Glomerular endothelial cell (primary cell): ENCODE measurements at places on chromosomes 3 and 15. TPM values are rescaled to one million over a fixed set of nuclear protein-coding genes. Genes with fewer than 3 reads are reported as not detected.

The IL17RC gene
- 22.1 and 26.1 TPM in 2 replicates for total RNA-seq

The ECE2 gene
- not detected in 2 replicates for total RNA-seq

The ATP13A4 gene
- 0.34 TPM in 1 of 2 replicates, not detected in the other for total RNA-seq

The SLC2A2 gene
- not detected in 2 replicates for total RNA-seq

The IL5RA gene
- not detected in 2 replicates for total RNA-seq

The FNDC3B gene
- total RNA-seq, result 134 and 263 TPM in 2 replicates

GRCh38 chr3:129552287-129553050 is 9.5 kb downstream of the H1-8 start:
- no peak for DNase-seq

DNA sequence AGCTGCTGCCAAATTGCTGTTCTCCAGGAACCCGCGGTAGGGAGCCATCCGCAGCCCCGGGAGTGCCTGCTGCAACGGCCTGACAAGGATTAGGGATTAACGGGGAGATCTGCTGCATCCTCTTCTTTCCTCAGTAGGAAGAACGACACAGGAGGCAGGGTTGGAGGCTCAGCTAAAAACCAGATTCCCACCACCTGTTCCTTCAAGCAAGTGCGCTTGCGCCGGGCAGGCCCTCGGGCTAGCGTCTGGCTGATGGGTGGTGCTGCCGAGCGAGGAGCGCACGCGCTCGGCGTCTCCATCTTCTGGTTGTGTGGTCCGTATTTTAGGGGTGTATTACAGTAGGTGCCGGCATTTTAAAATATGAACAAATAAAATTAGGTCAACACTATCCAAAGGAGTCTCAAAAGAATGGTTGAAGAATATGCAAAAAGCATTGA is 25.4 kb upstream of the SLC25A26 start:
- peak; percentile 16 for DNase-seq

DNA sequence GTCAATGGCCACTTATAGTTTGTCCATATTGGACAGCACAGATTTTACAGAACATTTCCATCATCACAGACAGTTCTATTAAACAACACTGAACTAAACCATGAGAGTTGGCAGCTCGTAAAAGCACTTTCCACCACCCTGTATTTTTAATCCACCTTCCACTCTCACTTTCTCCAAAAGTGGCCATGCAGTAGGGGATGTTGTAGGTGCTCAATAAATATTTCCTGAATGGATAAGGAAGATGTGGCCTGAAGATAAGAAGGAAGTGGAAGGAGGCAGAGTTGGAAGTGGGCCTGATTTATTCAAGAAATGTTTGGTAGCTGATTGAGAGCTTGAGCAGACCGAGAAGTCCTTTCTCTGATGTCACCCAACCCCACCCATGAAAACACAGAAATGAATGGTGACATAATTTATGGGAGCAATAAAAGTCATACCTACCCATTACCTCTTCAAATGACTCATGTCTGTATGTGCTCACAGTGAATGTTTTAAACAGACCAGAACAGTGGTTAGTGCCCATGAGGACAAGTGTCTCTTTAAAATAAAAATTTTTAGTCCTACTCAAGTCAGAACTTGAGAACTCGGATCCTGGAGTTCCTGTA is 39.6 kb upstream of the CTNNB1 start:
- DNase-seq, result no peak

GRCh38 chr15:90617171-90617570 is 87.4 kb downstream of the CRTC3 start:
- DNase-seq, result no peak

GRCh38 chr3:154971341-154971740 is 108.8 kb upstream of the MME start:
- DNase-seq, result no peak

DNA sequence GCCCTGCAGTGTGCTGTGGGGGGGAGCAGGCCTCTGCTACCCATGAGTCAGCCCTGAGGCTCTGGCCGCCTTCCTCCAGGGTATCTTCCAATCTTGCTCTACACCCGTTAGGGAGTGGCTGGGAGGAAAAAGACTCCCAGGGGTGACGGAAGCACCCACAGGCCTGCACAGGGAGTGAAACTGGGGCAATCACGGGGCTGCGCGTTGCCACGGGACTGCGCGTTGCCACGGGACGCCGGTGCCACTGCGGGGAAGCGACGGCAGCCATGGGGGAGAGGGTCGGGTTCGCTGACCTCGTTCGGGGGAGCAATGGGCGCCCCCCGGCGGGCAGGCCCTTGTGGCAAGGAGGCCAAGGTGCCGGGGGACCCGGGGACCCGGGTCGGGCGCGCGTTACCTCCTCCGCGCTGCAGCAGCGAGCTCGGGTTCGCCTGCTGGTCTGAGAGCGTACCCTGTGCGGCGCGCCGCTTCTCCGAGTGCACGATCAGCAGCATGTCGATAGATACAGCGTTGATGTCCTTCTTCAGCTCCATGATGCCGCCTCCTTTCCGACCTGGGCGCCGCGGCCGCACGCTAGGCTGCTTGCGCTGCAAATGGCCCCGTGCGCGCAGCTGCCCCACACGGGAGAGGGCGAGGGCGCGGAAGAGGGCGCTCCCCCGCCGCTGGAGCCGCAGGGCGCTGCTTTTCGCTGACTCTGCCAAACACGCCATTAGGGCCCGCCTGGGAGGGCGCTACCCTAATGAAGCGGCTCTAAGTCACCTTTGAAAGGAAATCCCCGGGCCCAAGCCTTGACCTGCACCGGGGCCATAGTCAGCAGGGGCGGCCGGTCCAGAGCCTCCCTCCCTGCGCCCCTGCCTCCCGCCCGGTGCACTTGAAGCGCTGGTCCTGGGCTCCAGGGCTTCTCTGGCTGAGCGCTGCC is at the start of gene KY:
Gene KY (minus strand): TSS at position 592 of the 916 bp plus-strand sequence. CDS start 62 bp downstream, at position 530.
- no peak for DNase-seq

DNA sequence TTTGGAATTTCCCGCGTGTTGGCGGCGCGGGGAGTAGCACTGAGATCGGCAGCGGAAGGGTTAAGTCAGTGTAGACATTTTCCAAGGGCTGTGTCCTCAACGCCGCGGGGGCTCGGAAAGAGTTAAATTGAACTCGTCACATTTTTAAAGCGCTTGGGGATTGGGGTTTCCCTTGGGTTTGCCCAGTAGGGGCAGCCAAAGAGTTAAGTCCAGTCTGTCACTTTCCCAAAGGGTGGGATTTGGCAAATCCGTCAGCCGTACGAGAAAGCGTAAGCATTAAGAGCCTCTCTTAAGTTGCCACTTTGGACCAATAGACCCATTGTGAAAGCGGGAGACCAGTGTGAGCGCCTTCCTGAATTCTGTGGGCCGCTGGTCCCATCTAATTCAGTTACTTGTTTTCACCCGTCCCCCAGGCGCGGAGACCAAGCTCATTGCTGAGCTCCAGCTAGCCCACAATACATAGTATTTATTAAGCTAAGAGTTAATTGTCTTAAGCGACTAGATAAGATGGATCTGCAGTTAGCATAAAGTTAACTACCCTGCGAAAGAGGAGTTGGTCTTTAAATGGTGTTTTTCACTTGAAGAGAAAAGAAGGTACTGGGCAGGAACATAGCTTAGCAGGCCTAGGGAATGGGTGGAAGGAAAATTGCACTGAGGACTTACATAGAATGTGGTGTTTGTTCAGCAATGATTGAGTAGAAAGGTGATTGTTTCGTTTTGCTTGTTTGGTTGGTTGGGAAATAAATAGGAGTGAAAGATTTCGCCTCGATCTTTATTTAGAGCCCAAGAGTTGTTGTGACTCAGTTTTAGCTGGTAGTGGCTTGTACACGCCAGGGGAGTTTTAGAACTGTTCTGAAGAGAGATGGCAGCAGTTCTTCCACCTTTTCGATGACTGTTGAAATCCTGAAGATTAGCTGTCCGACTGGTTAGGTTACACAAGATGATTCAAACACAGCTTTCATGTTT is 932 bp downstream of the ARL8B start:
- no peak for DNase-seq

- no peak for DNase-seq
Observed at GRCh38 chr3:172129498-172129849, 90.1 kb downstream of the FNDC3B start.

GRCh38 chr3:156350781-156351180 is 204.1 kb downstream of the SSR3 start:
- DNase-seq, result no peak

DNA sequence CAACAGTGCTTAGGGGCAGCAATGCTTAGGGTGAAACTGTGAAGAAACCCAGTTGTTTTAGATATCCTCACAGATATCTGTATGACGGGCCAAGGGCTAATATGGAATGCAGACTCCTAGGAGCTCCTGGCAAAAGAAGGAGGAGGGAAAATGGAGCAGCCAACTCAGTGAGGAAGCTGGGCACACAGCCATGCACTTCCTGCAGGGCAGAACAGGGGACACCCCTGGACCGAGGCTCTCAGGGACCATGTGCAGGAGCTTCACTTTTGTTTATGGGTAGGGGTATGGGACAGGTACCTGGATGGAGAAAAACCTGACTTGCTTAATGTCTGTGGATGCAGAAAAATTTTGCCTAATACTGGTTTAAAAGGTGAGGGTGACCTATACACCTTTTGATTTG is 20.2 kb downstream of the NIPA1 start:
- no peak for DNase-seq

- no peak for DNase-seq
Observed at GRCh38 chr3:125375950-125376679, 990 bp upstream of the ZNF148 start.

- no peak for DNase-seq
Observed at GRCh38 chr15:39200586-39200985, 380.3 kb upstream of the THBS1 start.

- DNase-seq, result no peak
Observed at GRCh38 chr15:90436952-90437351, 48.9 kb downstream of the IQGAP1 start.

DNA sequence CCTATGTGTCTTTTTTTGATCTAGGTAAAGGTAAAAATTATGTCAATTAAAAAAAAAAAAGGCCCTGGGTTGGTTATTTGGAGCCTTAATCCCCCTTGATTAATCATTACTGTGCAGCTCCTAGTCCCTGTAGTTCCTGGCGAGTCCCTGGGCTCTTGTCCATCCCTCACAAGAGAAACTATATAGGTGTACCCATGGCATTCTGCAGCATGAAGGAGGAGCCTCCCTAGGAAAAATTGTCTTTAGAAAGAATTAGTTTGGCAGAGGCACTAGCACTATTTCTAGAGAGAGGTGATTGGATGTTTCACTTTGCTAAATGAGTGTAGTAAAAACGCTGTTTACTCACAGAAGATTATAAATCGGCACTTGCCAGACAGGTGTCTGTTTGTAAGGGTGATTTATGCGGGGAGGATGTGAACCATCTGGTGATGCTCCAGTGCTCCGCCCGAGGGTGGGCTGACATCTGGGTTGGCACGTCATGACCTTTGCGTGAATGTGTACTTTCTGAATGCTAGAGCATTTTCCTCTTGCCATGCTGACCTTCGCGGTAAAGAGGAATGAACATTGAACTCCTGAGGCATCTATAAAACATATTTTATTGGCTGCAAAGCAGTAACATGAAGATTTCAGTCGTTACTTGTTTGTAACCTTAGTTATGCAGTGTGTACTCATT is 12.6 kb downstream of the PLCL2 start:
- no peak for DNase-seq
